LoVo (cell line): ENCODE measurements at places on chromosomes 16 and 17.

GRCh38 chr16:81035975-81036750 lies 521 bp downstream of the ATMIN start:
- peak; percentile 16 for DNase-seq

- no peak for DNase-seq
Observed at GRCh38 chr17:60145006-60145935, 4.5 kb upstream of the CA4 start.

DNA sequence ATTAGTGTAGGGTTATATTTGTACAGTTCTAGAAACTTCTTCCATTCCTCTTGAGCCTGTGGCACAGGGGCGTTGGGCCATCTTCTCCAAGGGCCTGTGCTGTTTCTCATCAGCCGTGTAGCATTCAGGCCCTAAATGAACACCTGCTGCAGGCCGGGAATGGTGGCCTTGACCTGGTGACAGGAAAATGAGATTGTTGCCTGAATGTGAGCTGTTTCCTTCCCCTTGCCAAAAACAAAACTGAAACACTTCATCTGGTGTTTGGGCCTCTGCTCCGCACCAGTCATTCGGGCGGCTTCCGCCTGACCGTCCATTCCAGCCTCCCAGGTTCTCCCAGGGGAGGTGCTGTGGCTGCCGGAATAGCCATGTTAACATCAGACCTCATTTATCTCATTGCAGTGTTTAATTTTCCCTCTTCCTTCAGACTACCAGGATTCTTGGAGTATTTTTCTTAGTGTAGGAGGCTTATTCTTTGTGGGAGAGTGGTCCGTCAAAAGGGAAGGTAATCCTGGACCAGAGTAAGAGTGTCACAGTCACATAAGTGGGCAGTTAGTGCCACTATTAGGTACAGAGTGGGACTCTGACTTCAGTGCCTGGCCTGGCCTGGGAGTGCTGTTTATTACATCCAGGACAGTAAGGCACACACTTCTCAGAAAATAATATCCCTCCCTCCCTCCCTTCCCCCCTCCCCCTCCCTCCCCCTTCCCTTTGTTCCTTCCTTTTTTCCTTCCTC lies 61.9 kb downstream of the WWP2 start:
- no peak for DNase-seq

DNA sequence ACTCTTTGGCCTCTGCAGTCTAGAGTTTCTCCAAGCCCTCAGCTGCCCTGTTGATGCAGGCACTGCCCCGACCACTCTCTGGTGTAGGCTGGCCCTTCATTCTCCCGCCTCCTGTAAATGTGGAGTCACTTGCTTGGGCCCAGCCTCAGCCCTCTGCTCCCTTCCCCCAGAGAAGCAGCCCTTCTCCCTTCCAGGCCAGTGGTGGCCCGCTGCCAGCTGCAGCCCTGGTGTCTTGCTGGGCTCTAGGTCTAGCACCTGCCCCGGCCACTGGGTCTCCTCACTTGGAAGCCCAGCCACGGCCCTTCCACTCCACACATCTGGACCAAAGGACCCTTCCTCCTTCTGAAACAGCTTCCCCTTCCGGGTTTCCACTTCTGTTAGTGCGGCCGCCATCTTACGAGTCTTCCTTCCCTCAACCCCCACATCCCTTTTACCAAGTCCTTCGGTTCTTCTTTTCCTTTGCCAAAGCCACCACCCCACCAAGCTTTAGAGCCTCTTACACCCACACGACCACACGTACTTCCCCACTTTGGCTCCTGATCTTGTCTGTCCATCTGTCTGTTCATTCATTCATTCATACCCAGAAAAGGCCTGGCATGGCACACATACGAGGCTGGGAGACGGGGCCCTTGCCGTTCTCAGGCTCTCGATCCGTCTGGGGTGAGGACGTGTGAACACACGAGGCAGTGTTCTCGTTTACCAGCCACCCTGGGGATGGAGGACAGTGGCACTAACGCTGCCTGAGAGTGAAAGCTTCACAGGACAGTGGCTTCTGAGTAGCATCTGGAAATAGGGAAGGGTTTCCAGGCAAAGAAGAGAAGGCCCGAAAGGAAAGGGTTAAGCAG lies 68.0 kb downstream of the ABR start:
- peak; percentile 31 for DNase-seq

- no peak for DNase-seq
Observed at GRCh38 chr16:11107780-11108465, 148.1 kb downstream of the SOCS1 start.
